ENCODE measurements at places on chromosomes 6 and 20. TPM values are rescaled to one million over a fixed set of nuclear protein-coding genes. Genes with fewer than 3 reads are reported as not detected.

The SLC22A2 gene
- not detected for total RNA-seq

GRCh38 chr20:19071446-19071725 lies 141.1 kb upstream of the SLC24A3 start:
- no peak for DNase-seq

DNA sequence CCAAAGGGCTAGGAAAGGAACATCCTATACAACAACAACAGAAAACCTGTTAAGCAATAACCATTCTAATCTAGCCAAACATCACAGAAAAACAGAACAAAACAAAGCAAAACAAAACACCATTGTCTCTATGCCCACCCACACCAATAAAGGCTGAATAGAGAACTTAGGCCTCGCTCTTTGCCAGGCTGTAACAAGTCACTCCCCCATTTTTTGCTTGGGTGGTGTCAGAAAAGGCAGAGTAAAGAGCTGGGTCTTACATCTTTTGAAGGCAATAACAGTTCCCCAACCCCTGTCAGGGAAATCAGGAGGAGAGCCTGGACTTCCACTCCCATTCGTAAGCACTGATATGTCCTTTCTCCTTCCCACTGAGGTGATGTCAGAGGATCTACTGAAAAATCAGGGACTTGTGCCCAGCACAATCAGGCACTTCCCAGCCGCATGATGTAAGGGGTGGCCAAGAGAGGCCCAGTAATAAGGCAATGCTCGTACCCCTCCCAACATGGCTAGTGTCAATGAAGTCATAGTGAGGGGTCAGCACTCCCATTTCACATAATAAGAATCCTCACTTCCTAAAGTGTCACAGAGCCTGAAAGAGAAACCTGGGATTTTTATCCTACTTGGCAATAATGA lies 31.0 kb downstream of the THEMIS start:
- no peak for DNase-seq

The SULF2 gene
- total RNA-seq, result 47.6 TPM

- no peak for DNase-seq
Observed at GRCh38 chr6:10690651-10691445, 3.6 kb downstream of the C6orf52 start.

DNA sequence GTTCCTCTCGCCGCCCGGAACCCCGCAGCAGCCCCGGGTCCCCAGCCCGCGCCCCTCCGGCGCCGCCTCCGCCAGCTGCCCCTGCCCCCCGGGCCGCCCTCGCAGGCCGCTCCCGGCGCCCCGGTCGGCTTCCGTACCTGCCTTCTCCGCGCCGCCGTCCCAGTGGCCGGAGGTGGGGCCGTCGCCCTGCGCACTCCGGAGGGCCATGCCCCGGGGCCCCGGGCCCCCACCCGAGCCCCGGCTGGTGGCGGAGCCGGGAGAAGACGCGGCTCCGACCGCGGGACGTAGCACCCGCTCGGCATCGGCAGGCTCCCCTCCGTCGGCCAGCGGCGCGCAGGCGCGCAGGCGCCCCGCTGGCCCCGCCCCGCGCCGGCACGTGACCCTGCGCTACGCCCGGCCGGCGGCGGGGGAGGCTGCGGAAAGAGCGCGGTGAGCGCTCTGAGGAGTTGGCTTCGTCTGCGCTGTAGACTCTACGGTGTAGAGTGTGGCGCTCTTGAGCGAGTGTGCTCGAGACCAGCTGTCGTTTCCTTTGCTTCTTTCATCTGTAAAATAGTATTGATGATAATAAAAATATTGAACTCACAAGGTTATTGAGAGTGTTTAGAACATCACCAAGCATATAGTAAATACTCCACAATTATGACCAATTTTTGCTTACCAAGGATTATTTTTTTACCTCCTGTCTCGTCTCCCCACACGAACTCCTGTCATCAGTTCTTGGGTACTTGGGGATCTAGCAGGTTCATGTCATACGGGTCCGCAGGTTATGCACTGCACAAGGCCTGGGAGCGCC lies at the start of gene TBC1D20:
TSS of gene TBC1D20 (minus strand) at position 335 of the 793 bp plus-strand sequence. CDS start at position 207, 128 bp downstream.
- DNase-seq, result peak; percentile 88

DNA sequence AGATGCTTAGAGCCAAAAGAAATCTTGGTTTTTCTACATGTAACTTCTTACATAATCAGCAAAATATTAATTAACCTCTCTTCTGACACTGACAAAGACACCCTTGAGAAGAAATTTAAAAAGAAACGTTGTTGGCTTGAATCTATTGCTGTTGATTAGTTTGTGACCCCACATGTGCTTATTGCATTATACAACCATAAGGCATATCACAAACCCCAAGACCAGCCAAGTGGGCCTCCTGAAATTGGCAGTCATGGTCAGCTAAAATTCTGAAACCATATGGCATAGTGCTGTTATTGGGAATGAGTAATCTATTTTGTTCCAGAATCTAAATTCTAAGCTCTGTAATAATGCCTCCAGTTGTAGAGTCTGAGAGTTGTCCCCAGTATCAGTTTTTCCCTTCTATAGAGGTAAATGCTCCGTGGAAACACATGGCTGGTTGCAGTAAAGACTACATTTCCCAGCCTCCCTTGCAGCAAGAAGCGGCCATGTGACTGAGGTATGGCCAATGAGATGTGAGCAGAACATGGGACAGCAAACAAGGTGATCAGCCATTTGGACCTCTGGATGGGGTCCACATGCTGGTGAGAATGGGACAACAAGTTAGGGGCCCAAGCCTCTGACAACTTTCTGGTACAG lies 42.3 kb upstream of the PTPN1 start:
- no peak for DNase-seq

The CPNE5 gene
- 64.6 TPM for total RNA-seq

GRCh38 chr6:3943331-3943765 lies 94.2 kb downstream of the FAM50B start:
- peak; percentile 57 for DNase-seq

GRCh38 chr6:137989664-137990063 lies 117.6 kb downstream of the PERP start:
- no peak for DNase-seq

The PRKN gene
- 24.8 TPM for total RNA-seq

The CTAGE9 gene
- total RNA-seq, result not detected

GRCh38 chr20:2403291-2404052 lies 22.8 kb downstream of the TGM6 start:
- no peak for DNase-seq

DNA sequence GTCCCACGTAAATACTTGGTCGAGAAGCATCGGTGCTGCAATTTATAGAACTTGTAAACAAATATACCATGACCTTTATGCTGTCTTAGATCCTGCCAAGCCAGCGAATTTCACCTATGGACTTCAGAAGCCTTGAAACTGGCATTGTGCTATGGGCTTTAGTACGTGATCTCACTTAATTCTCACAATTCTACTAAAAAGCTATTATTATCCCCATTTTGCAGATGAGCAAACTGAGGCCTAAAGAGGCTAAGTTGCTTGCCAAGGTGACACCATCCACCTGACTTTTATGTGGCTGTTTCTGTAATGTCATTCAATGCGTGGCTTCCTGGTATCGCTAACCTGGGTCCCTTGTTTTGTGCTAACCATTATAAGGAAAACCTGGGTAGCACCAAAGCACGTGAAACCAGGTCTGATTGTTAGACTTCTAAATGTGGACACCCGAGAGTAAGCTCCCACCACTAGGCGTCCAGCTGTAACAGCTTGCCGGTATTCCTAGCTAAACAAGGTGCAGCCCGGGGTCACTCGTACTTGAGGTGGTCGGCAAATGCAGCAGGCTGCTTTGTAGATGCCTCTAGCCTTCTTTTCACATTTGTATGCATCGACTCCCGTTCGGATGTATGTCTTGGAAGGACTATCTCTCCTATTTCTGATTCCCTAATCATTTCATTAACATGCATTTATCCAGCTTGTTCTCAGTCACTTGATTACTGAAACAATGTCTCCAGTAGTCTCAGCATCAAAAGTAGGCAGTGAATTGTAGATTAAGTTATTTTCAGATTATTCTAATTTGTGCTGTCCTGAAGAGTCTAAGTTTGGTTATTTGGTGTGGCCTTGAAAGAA lies 1.1 kb downstream of the SYNJ2 start:
- DNase-seq, result no peak

DNA sequence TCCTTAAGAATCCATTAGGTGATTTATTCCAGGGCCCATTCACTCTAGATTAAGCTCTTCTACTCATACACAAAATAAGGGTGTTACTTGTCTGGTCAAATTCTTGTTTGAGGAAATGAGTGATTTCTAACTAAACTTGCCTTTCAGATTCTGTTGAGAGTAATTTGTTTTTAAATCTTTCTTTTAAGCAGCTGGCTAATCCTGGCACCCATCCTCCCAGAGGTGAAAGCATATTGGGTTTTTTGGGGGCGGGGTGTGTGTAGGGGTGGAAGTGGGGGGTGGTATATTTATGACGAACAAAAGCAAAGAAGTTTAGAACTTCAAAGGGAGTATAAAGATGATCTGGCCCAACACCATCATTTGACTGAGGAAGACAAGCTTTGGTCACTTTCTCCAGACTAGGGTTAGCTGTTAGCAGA lies 94.7 kb downstream of the RTN4IP1 start:
- no peak for DNase-seq

- no peak for DNase-seq
Observed at GRCh38 chr20:1265226-1265915, 723 bp upstream of the SNPH start.

The SLC17A3 gene
- total RNA-seq, result not detected

DNA sequence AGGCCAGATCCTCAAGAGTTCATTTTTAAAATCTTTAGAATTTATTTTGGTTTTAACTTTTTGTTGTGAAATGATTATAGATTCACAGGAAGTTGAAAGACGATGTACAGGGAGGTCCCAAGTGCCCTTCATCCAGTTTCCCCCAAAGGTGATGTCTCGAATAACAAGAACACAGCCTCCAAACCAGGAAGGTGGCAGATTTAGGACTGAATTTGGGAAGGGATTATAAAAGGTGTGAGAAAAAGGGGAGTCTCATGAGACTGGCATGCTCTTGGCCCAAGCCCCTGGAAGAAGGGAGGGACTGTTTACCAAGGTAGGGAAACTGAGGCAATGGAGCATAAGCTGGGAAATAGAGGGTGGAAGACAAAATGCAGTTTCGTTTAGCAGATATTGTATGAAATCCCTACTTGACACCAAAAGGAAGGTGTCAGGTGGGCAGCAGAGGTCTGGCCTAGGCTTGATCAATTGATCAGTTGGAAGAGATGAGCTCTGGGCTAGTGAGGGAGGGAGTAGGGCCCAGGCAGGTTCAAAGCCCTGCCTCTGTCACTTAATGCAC lies 81.2 kb downstream of the BMP7 start:
- no peak for DNase-seq

GRCh38 chr6:107564589-107564951 lies 74.7 kb downstream of the SOBP start:
- no peak for DNase-seq

- DNase-seq, result no peak
Observed at GRCh38 chr20:36519012-36519719, 22.2 kb upstream of the MYL9 start.

GRCh38 chr6:83429857-83430610 lies 817 bp downstream of the ME1 start:
- DNase-seq, result no peak

The B3GAT2 gene
- total RNA-seq, result 0.03 TPM

DNA sequence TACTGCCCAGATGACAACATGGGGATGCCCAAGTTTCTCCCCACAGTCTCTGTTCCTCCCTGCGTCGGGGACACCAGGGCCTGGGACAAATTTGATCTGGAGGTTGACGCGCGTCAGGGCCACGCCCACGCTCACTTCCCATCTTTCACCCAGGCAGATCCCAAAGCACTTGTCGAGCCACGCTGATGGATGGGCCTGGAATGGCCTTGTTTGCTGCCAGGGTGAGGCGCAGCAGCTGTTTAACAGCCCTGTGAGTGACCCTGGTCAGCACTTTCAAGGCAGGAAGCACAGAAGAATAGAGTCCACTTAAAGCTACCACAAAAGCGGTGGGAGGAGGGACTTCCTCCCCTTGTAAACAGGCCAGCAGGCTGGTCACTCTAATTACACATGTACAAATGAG lies 324.7 kb upstream of the JARID2 start:
- DNase-seq, result peak; percentile 72

DNA sequence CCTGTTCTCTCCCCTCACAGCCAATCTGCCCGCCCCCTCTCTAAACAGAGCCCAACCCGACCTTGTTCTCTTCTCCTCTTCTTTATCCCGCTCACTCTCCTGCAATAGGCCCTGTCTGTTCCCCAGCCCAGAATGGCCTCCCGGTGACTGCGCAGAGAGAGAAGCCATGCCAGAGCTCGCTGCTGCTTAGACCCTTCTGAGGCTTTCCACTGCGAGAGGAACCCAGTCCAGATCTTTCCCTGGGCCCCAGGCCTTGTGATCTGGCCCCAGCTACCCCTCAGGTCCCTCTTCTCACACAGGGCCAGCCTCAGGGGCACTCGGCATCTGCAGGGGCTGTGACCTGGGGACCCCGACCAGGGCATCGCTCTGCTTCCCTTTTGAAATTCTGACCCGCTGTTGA lies 58.1 kb downstream of the TMEM242 start:
- DNase-seq, result no peak
